ENCODE measurements at places on chromosomes 7 and 10. TPM values are rescaled to one million over a fixed set of nuclear protein-coding genes. Genes with fewer than 3 reads are reported as not detected.

LYZL1 gene
- total RNA-seq: not detected

- H3K4me1 ChIP-seq: peaks cover 86% of the 10 kb centered on the region
- no peaks in the 10 kb centered on the region for H3K27me3 ChIP-seq
- no peak overlapping the region for H3K4me3 ChIP-seq
Observed at GRCh38 chr10:110360857-110361474, 56.2 kb upstream of the SMNDC1 start.

GRCh38 chr7:46191296-46191695 is 270.2 kb upstream of the IGFBP3 start:
- no peak for DNase-seq
- H3K4me1 ChIP-seq: no peaks in the 10 kb centered on the region
- H3K4me3 ChIP-seq: no peak overlapping the region
- no peak overlapping the region for H3K27ac ChIP-seq
- H3K27me3 ChIP-seq: no peaks in the 10 kb centered on the region

GRCh38 chr10:62820586-62820985 is 4.4 kb upstream of the EGR2 start:
- no peak for DNase-seq
- peaks cover 23% of the 10 kb centered on the region for H3K4me1 ChIP-seq
- H3K36me3 ChIP-seq: no peaks in the 10 kb centered on the region

Measured in activated CD4-positive, alpha-beta memory T cell treated with anti-CD3 and anti-CD28 coated beads, Interleukin-2, amount 10 ng/mL, durations not matched to agents 7 days and 5 days (primary cell).